ENCODE measurements at places on chromosomes 6 and 20.

DNA sequence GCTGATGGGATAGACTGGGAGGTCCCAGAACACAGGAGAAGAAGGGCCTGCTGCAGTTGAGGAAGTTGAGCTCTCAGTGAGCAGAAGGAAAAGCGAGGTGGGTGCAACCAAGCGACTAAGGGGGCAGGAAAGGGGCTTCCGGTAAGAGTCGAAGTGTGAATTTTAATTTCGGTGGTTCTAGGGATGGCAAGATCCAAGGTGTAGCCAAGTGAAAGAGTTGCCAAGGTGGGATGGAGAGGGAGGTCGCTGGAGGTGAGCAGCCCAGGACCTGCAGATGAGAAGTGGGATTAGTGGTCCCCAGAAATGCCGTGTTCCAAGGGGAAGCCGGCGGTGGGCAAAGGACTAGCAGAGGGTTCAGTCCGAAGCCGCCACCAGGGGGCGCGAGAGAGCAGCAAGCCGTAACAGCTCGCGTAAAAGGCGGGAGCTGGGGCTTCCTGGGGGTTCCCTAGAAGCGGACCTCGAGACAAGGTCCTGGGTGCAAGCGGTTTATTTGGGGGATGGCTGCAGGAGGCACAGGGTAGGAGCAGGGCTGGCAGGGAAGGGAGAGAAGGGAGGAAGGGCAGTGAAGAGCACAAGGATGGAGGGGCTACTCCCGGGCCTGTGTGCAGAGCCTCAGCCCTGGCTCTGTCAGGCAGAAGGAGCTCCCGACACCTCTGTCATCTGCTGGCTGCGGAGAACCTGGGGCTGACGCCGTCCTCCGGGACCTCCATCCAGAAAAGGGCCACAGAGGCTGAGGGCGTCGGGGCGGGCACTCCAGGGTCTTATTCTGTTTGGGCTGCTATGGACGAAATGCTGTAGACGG lies 103.6 kb downstream of the PAX1 start:
- DNase-seq = peak; percentile 63

- no peak for DNase-seq
These were observed 231.0 kb upstream of the PRND start for GRCh38 chr20:4490606-4491280.

GRCh38 chr6:15879371-15880261 lies 216.8 kb upstream of the DTNBP1 start:
- DNase-seq = peak; percentile 87

GRCh38 chr20:1327827-1328679 lies 886 bp downstream of the SDCBP2 start:
- DNase-seq = no peak

DNA sequence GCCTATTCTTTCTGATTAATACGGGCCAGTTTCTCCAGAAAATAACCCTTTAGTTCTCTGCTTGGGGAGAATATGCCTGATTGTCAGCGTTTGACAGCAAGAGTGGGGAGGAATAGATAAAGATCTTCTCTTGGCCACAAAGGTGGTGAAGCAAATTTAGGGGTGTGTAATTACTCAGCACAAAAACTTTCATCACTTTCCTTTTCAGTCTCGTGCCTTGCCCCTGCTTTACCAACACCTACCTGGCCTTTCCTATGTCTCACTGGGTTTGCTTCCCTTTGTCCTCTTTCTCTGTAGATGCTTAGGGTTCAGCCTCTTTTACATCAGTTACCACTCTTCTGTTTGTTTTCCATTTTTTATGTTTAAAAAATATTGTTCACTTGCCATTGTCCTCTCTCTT lies 99.2 kb downstream of the MCHR2 start:
- DNase-seq = no peak

- no peak for DNase-seq
These were observed 12.9 kb upstream of the ADRM1 start for GRCh38 chr20:62289898-62290297.

DNA sequence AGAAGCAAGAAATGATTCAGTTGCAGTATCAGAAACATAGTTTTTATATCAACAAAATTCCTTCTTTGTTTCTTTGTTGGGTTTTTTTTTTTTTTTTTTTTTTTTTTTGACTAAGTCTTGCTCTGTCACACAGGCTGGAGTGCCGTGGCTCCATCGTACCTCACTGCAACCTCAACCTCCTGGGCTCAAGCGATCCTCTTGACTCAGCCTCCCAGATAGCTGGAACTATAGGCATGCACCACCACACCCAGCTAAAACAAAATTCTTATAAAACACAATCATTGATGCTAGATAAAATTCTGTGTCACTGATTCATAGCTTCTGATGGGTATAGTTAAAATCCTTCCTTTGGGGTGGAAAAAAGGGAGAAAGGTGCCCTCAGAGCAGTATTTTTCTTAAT lies 110.3 kb upstream of the TNFAIP3 start:
- DNase-seq = no peak

DNA sequence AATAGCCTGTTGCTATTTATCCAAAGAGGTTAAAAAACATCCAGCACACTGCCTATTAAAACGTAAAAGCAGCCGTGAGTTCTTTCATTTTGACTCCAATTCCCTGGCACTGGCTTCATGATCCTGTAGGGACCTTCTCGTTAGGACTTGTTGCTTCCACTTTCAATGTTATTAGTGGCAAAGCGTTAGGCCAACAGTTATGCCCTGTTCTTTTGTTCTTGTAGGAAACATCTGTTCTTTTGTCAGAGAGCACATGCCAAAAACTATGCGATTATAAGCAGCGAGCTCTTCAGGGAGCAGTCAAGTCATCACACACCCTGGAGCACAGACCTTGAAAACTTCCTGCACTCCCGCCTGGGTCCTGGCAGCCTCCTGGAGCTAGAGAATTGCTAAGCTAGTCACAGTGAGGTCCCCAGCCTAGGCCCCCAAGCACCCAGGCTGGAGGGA lies 609.5 kb upstream of the ARID1B start:
- DNase-seq = no peak

DNA sequence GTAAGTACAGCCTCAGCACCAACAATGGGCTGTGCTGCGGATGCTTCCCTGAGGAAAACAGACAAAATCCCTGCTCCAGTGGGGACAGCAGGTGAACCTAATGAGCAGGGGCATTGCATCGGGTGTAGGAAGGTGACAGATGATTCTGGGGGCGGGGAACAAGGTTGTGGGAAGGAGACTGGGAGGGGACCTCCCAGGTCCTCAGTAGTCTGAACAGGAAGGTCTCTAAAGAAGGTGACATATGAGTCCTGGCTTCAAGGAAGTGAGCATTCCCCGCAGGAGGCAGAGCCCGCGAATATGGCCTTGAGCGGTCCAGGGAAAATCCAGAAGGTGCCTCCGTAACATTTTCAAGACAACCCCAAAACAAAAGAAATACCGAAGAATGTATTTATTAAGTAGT lies 19.4 kb downstream of the ULBP1 start:
- DNase-seq = no peak

GRCh38 chr6:143961886-143962878 lies 45.9 kb downstream of the PLAGL1 start:
- DNase-seq = no peak

- no peak for DNase-seq
These were observed 8.0 kb downstream of the FOXC1 start for GRCh38 chr6:1617466-1618310.
